ENCODE measurements at places on chromosomes 4 and X. TPM values are rescaled to one million over a fixed set of nuclear protein-coding genes. Genes with fewer than 3 reads are reported as not detected.

The HSFX4 gene
- not detected for total RNA-seq

The SPINK2 gene
- total RNA-seq, result not detected

The MTTP gene
- total RNA-seq, result 0.54 TPM

The MAGEE1 gene
- 1.5 TPM for total RNA-seq

The CDS1 gene
- total RNA-seq, result 0.37 TPM

DNA sequence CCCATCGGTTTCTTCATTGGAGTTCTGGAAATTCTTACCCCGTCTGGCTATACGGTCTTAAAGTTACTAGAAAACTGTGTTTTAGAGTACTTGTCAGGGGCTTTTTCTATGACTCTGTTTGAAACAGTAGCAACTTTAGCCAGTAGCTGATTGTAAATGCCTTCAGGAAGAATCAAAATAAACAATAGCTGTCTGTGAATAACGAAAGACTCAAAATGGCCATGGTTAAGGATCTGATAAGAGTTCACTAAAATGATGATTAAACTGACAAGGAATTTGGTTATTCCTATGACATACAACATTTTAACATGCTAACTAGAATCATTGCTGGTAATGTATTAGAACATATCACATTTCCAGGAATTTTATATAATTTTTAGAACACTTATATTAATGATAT lies 191.0 kb downstream of the EVC2 start:
- H3K4me1 ChIP-seq, result no peaks in the 10 kb centered on the region
- no peaks in the 10 kb centered on the region for H3K27me3 ChIP-seq
- no peak overlapping the region for H3K27ac ChIP-seq
- no peak for DNase-seq
- H3K36me3 ChIP-seq, result no peaks in the 10 kb centered on the region

DNA sequence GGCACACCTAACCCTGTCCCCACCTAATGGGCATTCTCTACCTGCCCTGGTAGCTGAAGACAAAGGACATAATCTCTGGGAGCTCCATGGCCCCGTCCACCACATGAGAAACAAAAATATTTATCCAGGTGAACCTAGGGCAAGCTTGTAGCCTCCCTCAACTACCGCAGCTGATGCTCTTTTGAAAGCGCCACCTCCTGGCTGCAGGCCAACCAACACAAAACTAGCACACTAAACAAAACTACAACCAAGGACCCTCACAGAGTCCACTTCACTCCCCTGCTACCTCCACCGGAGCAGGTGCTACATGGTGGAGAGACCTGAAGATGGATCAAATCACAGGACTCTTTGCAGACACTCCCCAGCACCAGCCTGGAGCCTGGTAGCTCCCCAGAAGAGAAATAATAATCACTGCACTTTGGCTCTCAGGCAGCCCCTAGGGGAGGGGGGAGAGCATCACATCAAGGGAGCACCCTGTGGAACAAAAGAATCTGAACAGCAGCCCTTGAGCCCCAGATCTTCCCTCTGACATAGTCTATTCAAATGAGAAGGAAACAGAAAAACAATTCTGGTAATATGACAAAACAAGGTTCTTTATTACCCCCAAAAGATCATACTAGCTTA lies 111.3 kb upstream of the ATP8A1 start:
- H3K4me1 ChIP-seq, result no peaks in the 10 kb centered on the region
- no peaks in the 10 kb centered on the region for H3K27me3 ChIP-seq
- no peak for DNase-seq
- no peak overlapping the region for H3K4me3 ChIP-seq
- no peak overlapping the region for H3K27ac ChIP-seq

DNA sequence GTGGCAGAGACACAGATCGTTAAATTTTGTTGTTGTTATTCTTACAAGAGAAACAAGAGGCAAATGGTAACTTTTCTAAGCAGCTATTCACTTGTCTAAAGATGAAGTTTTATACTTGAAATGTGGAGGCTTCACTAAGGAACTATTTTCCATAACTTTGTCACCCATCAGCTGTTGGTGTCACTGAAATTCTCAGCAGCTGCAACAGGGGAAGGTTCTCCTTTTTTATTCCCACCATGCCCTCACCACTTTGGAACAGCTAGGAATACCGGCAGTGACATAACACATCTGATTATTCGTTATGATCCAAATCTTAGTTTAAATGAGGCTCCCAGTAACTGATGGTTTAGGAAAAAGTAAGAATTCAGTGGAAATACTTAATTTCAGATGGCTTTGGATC lies 147.0 kb upstream of the LEF1 start:
- no peaks in the 10 kb centered on the region for H3K4me1 ChIP-seq
- no peaks in the 10 kb centered on the region for H3K36me3 ChIP-seq
- no peak overlapping the region for H3K4me3 ChIP-seq
- H3K27me3 ChIP-seq, result no peaks in the 10 kb centered on the region
- no peak overlapping the region for H3K27ac ChIP-seq

DNA sequence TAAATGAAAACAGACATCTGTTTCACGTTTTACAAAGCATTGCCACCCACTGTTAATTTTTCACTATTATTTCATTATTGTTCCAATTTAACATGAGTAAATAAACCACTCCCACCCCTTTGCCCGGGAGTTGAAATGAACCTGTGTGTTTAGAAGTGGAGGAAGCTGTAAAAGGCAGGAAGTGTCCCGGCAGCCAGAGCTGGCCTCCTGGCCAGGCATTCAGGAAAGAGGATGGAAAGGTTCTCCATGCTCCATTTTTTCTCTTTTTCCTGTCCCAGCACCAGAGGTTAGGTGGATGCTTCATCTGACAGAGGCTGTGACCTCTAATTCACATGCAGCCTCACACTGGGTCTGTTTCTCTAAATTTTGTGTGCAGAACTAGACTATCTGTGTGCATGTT lies 55.5 kb upstream of the LNX1 start:
- H3K27ac ChIP-seq, result no peak overlapping the region
- no peaks in the 10 kb centered on the region for H3K27me3 ChIP-seq
- H3K4me1 ChIP-seq, result no peaks in the 10 kb centered on the region

DNA sequence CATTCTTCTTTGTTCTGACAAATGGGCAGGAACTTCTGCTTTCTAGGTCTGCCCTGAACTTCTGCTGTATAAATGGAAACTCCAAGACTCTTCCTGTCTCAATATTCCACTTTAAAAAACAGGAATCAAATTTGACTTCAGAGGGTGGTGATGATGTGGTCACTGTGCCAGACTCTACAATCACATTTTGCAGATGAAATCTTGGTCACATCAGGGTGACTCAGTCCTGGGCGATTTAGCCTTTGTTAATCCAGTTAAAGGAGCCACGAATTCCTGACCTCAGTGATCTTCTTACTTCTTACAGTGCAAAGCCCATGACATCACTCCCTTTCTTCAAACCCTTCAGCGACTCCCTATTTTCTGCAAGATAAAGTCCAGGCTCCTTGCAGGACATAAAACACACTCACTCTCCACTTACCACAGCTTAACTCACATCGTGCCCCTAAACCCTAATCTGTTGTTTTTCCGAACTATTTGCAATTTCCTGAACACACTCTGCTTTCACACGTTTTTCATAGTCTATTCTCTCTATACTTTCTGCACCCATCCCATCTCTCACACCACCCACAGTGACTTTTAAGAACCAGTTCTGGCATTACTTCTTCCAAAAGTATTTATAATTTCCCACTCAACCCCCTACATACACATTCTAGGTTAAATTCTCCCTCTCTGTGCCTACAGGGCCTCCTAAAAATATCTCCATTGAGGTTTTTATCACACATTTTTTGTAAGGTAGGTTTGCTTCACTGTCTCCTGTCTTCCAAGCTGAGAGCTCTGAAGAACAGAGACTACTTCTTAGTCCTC lies 11.1 kb downstream of the GASK1B start:
- H3K27me3 ChIP-seq, result no peaks in the 10 kb centered on the region
- no peak for DNase-seq

- H3K4me3 ChIP-seq, result no peak overlapping the region
- H3K27me3 ChIP-seq, result no peaks in the 10 kb centered on the region
- H3K36me3 ChIP-seq, result no peaks in the 10 kb centered on the region
- no peaks in the 10 kb centered on the region for H3K4me1 ChIP-seq
- no peak overlapping the region for H3K27ac ChIP-seq
These were observed 36.4 kb upstream of the CD99 start for GRCh38 chrX:2654436-2655340.

DNA sequence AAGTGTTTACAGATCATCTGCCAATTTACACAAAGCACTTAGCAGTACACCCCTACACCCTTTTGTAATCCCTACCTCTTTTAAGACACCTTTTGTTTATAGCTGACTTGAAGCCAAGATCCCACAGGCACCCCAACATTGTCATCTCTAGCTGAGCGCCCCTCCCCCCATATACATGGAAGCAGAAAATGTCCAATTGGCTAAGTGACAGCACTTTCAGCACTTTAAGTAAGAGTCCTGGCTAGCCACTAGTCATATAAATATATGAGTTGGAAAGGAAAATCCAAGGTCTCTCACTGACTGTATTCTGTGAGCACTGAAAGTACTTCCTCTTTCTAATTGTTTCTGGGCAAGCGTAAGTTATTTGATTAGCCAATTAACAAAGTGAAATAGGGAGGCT lies 108.2 kb downstream of the NSUN7 start:
- H3K4me3 ChIP-seq, result no peak overlapping the region
- H3K36me3 ChIP-seq, result no peaks in the 10 kb centered on the region
- no peak overlapping the region for H3K27ac ChIP-seq
- no peaks in the 10 kb centered on the region for H3K27me3 ChIP-seq

DNA sequence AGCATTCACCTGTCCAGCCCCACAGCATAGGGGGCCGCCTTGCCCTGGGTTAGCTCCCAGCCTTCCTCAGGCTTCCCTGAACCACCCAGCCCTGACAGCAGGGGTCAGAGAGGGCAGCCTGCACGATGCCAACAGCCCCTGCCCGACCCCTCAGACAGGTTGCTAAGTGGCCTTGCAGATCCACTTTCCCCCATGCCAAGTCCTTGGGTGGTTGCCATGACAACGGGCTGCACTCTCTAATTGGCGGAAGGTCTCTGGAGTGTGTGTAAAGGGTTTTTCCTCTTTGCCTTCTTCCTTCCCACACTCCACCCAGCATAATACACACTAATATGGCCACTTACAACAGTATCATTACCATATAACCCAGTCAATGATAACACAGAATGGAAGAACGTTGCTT lies 99.6 kb upstream of the AFAP1 start:
- no peaks in the 10 kb centered on the region for H3K27me3 ChIP-seq
- H3K27ac ChIP-seq, result no peak overlapping the region
- H3K4me1 ChIP-seq, result no peaks in the 10 kb centered on the region

DNA sequence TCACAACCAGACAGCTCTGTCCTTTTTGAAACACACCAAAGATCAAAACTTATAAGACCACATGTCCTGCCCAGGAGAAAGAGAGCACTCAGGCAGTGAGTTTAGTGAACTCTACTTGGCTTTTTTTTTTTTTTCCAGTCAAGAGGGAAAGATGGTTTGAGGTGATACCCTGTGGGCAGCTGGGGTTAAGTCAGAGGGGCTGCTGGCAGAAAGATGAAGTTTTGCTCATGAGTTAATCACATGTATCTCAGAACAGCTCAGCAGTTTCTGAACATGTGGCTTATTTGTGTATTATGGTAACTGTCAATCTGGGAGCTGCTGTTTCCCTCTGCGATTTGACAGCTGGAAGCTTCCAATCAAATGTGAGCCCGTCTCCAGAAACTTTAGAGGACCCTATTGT lies 56.4 kb upstream of the MAP3K15 start:
- no peak for DNase-seq
- no peak overlapping the region for H3K27ac ChIP-seq
- peaks cover 6% of the 10 kb centered on the region for H3K4me1 ChIP-seq
- no peaks in the 10 kb centered on the region for H3K36me3 ChIP-seq
- no peak overlapping the region for H3K4me3 ChIP-seq
- no peaks in the 10 kb centered on the region for H3K27me3 ChIP-seq

- H3K27me3 ChIP-seq, result no peaks in the 10 kb centered on the region
- no peaks in the 10 kb centered on the region for H3K4me1 ChIP-seq
- no peak for DNase-seq
- no peaks in the 10 kb centered on the region for H3K36me3 ChIP-seq
- H3K27ac ChIP-seq, result no peak overlapping the region
- H3K4me3 ChIP-seq, result no peak overlapping the region
These were observed 66.1 kb upstream of the MAML3 start for GRCh38 chr4:140220058-140220457.

- no peak overlapping the region for H3K27ac ChIP-seq
- no peaks in the 10 kb centered on the region for H3K27me3 ChIP-seq
- H3K4me3 ChIP-seq, result no peak overlapping the region
- H3K4me1 ChIP-seq, result no peaks in the 10 kb centered on the region
- no peaks in the 10 kb centered on the region for H3K36me3 ChIP-seq
- peak; percentile 15 for DNase-seq
These were observed 388.4 kb upstream of the SPOCK3 start for GRCh38 chr4:167622481-167623240.

- peak; percentile 49 for DNase-seq
- H3K4me1 ChIP-seq, result peaks cover 5% of the 10 kb centered on the region
- no peaks in the 10 kb centered on the region for H3K27me3 ChIP-seq
These were observed at the start of gene FLNA for GRCh38 chrX:154374313-154375155. FLNA (minus strand) TSS chrX:154374634; CDS start chrX:154371245, 3,389 bp downstream.

DNA sequence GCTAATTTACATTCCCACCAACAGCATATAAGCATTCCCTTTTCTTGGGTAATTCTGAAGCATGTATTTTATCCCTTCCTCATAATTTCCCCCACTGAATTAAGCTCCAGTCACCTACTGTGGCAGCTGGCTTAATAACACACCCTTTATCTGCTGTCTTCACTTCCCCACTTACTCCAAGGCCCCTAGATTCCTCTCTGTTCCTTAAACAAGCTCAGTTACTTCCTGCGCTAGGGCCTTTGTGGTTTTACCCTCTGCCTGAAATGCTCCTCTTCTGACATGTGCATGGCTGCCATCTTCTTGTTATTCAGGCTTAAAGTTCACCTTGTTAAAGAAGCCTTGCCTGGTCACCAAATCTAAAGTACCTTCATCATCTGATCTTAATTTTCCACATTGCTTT lies 47.2 kb upstream of the RPS6KA3 start:
- no peaks in the 10 kb centered on the region for H3K36me3 ChIP-seq
- no peaks in the 10 kb centered on the region for H3K27me3 ChIP-seq
- no peak overlapping the region for H3K4me3 ChIP-seq
- H3K4me1 ChIP-seq, result peaks cover 8% of the 10 kb centered on the region
- DNase-seq, result no peak

- no peaks in the 10 kb centered on the region for H3K36me3 ChIP-seq
- peak overlapping the region; percentile 1 for H3K4me3 ChIP-seq
- no peaks in the 10 kb centered on the region for H3K27me3 ChIP-seq
- peaks cover 46% of the 10 kb centered on the region for H3K4me1 ChIP-seq
- H3K27ac ChIP-seq, result peak overlapping the region; percentile 46
These were observed 8.0 kb downstream of the ZNF827 start for GRCh38 chr4:145930592-145930991.

- H3K27ac ChIP-seq, result no peak overlapping the region
- H3K36me3 ChIP-seq, result no peaks in the 10 kb centered on the region
- H3K4me3 ChIP-seq, result no peak overlapping the region
- DNase-seq, result no peak
- H3K27me3 ChIP-seq, result no peaks in the 10 kb centered on the region
- no peaks in the 10 kb centered on the region for H3K4me1 ChIP-seq
These were observed 3.9 kb downstream of the P2RY8 start for GRCh38 chrX:1533058-1533457.
